ENCODE measurements at places on chromosomes 6 and 20. TPM values are rescaled to one million over a fixed set of nuclear protein-coding genes. Genes with fewer than 3 reads are reported as not detected.

GRCh38 chr20:12956303-12956702, 52.5 kb upstream of the SPTLC3 start:
- no peaks in the 10 kb centered on the region for H3K4me1 ChIP-seq
- H3K36me3 ChIP-seq, result no peaks in the 10 kb centered on the region
- no peak overlapping the region for H3K27ac ChIP-seq
- no peaks in the 10 kb centered on the region for H3K27me3 ChIP-seq

GRCh38 chr6:14443629-14444268, 326.2 kb downstream of the CD83 start:
- H3K36me3 ChIP-seq, result no peaks in the 10 kb centered on the region
- no peaks in the 10 kb centered on the region for H3K27me3 ChIP-seq
- H3K4me1 ChIP-seq, result peaks cover 17% of the 10 kb centered on the region
- DNase-seq, result no peak
- H3K4me3 ChIP-seq, result no peak overlapping the region
- H3K27ac ChIP-seq, result no peak overlapping the region

GRCh38 chr6:35514587-35514986, 1.9 kb upstream of the TULP1 start:
- no peaks in the 10 kb centered on the region for H3K36me3 ChIP-seq
- no peak overlapping the region for H3K27ac ChIP-seq
- no peak overlapping the region for H3K4me3 ChIP-seq
- no peaks in the 10 kb centered on the region for H3K4me1 ChIP-seq
- no peak for DNase-seq

Gene DPPA5
- total RNA-seq, result not detected

Gene FAM83C
- total RNA-seq, result not detected

Gene MCHR2
- total RNA-seq, result not detected

All from upper lobe of right lung (tissue), 1 donor.